ENCODE measurements at places on chromosomes 3 and 15. TPM values are rescaled to one million over a fixed set of nuclear protein-coding genes. Genes with fewer than 3 reads are reported as not detected.

DNA sequence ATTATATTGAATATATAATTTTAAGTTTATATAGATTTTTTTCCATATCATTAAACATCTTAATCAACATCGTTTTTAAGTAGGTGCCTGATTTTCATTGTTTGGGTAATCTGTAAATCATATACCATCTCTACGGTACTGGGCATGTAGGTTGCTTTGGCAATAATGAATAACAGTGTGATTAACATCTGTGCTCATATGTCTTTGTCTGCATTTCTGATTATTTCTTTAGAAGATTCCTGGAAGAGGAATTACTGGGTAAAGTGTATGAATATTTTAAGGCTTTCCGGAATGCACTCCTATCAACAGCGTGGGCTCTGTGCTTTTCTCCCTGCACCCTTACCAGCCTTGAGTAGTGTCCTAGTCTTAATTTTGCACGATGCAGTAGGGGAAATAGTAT, 119.8 kb upstream of the LIPC start:
- DNase-seq: no peak

DNA sequence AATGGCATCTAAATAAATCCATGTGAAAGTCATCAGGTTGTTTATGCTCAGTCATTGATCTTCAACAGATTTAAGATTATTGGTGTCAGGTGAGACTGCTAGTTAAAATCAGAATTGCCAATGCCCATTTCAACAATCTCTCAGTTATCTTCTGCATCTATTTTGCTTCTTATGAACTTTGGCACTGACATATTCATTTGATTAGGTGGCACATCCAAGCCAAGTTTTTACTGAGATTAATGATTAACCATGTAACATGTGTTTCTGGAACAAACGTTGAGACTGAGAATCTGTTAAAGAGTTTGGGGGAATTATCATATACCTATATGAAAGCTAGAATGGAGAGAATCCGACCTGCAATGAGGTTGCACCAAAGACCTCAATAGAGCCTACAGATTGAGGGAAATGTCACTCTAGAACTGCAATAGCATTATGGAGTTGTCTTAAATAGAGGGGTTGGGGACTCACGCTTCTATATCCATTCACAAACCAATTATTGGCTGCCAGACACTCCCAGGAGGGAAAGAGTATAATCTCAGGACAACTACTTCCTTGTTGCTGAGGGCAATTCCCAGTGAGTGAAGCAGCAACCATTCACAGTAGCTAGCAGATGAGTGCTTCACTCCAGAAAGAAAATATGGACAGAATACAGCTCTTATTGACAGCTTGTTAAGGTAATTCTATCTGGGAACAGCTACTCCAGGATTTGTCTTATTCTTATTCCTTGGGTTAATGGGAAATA, 891.3 kb downstream of the SQOR start:
- no peak for DNase-seq

GRCh38 chr3:69811452-69812401, 72.5 kb downstream of the MITF start:
- no peak for DNase-seq

GRCh38 chr15:42338500-42338899, 20.8 kb upstream of the CAPN3 start:
- no peak for DNase-seq

- peak; percentile 86 for DNase-seq
These were observed 17.2 kb upstream of the USP3 start for GRCh38 chr15:63487076-63487757.

DNA sequence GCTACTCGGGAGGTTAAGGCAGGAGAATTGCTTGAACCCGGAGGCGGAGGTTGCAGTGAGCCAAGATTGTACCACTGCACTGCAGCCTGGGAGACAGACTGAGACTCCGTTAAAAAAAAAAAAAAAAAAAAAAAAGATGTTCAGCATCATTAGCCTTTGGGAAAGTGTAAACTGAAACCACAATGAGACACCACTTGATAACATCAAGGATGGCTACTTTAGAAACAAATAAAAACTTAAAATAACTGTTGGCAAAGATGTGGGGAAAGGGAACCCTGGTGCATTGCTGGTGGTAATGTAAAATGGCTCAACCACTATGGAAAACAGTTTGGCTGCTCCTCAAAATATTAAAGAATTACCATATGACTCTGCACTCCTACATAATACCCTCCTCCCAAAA, 1.9 kb downstream of the LEO1 start:
- DNase-seq: no peak

SOX2 gene
- 17.8 TPM for total RNA-seq
